Gastrocnemius medialis (tissue), 4 donors: ENCODE measurements at places on chromosomes 16 and 17.

DNA sequence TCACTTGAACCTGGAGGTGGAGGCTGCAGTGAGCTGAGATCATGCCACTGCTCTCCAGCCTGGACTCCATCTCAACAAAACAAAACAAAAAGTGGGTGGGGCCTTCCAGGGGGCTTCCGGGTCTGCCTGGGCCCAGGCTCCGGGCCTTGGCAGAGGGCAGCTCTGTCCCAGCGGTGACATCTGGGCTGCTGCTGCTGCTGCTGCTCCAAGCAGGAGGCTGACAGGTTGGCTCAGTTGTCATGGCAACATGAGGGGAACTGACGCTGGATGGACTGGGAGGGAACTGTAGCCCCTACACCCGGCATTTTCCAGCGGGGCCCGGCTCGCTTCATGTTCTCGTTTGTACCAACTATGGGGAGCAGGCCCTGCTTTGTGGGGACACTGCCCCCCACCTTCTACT is 4.0 kb downstream of the BAIAP3 start:
- peaks cover 5% of the 10 kb centered on the region for H3K4me1 ChIP-seq
- H3K36me3 ChIP-seq = no peaks in the 10 kb centered on the region
- H3K27me3 ChIP-seq = peaks cover 28% of the 10 kb centered on the region
- no peak for DNase-seq
- H3K4me3 ChIP-seq = no peak overlapping the region

DNA sequence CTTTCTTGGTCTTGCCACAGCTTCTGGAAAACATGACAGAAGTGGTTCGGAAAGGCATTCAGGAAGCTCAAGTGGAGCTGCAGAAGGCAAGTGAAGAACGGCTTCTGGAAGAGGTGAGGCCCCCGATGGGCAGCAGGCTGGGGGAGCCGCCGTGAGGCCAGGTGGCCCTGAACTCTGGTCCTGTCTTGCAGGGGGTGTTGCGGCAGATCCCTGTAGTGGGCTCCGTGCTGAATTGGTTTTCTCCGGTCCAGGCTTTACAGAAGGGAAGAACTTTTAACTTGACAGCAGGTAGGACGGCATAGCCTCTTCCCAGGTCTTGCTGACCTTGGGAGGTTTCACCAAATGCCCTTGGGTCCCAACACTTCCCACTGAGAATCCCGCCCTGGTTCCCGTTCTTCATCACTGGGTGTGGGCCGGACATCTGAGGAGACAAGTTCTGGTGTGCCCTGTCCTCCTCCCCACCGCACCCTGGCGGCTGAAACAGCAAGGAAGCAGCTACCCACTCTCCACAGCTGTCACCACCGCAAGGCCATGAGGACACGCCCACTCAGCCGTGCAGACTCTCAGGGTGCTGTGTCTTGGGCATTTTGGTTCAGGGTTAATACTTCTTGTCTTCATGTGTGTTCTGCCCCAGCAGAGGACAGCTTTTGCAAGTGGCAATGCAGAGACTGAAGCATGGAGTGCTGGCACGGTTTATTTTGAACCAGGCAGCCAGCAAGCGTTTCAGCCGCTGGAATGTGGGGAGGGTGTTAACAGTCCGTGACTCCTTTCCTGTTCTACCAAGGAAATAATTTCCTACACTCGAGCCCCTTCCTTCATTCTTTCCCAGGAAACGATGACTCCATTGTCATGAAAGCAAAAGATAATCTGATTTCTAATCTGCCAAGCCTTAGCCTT is 21.4 kb downstream of the NTAN1 start:
- H3K27ac ChIP-seq = no peak overlapping the region
- H3K27me3 ChIP-seq = no peaks in the 10 kb centered on the region
- peaks cover 3% of the 10 kb centered on the region for H3K36me3 ChIP-seq
- no peaks in the 10 kb centered on the region for H3K4me1 ChIP-seq

DNA sequence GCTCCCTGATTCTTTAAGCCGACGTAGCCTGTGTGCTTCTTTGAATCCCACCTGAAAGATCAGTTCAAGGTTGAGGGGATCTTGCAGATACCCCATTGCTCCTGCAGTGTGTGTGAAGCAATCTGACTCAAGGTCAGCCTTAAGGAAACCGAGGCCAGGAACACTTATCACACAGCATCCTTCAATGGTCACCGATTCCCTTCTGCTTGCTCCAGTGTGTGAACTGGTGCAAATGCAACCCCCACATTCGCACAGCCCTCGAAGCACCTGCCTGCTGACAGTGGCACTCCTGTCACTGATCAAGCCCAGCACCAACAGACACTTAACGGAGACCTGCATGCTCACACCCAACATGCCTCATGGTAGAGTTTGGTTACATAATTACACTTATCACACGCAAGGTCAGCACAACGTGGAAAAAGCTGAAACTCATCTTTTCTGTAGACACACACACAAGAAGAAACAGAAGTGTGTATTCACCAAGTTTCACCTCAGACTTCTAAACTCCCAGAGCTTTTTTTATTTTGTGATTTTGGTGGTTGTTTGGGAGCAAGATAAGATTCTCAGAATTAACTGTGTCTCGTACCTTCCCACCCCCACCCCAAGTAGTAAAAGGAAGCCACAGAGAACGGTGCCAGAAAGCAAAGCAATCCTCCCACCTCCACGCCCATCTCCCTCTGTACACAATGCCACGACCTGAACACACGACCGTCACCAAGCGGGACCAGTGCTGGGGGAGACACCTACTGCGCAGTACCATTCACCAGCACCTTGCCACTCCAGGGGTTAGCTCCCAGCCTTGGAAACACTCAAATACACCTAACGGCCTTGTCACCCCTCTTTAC is 37.2 kb downstream of the LITAFD start:
- no peaks in the 10 kb centered on the region for H3K27me3 ChIP-seq
- peaks cover 7% of the 10 kb centered on the region for H3K4me1 ChIP-seq
- no peak for DNase-seq
- H3K36me3 ChIP-seq = peaks cover 80% of the 10 kb centered on the region
- H3K27ac ChIP-seq = no peak overlapping the region

DNA sequence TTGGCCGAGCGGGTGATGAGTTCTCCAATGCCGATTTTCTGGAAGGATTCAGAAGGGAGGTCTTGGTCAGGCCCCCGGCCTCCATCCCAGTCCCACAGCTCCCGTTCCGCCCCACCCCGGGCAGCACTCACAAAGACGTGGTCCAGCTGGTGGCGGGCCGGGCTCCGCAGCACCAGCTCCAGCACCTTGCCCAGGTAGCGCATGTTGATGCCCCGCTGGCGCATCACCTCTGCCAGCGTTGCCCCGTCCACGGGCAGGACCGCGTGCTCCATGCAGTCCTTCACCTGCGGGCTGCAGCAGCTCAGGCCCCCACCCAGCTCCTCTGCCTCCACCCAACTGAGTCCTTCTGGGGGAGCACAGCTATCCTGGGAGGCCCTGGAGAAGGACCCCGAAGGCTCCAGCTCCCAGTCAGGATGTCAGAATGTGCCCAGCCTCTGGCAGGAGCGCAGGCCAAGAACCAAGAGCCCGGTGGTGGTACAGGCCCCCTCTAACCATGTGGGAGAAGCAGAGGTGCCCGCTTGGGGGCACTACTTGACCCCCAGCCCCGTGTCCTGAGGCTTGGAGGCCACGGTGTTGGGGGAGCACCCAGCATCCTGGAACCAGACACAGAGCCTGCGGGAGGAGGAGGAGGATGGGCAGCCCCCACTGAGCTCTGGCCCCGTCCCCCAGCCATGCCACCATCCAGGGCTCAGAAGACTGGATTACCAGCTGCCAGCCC is 16.2 kb downstream of the CLUH start:
- peaks cover 87% of the 10 kb centered on the region for H3K36me3 ChIP-seq
- no peaks in the 10 kb centered on the region for H3K27me3 ChIP-seq
- H3K4me1 ChIP-seq = peaks cover 10% of the 10 kb centered on the region
- no peak overlapping the region for H3K4me3 ChIP-seq
- H3K27ac ChIP-seq = no peak overlapping the region

DNA sequence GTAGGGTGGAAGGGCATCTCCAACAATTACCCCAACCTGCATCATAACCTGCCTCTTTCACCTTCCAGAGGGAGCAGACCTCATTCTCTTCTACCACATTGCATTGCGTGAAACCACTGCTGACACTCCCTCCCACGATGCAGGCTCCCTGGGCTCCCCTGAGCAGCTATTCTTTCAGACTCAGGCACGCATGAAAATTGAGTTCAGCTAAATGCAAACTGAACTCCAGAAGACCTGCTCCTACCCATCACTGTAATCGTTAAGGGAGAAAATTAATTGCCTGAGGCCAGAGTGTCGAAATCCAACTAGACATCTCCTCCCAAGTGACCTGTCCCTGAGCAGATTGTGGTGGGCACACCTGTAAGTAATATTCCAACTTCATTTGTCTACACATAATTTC is 186.0 kb downstream of the GRIN2A start:
- DNase-seq = no peak

GRCh38 chr17:60941028-60941427 is 263.4 kb downstream of the BCAS3 start:
- peak overlapping the region; percentile 63 for H3K27ac ChIP-seq
- peak; percentile 6 for DNase-seq
- H3K36me3 ChIP-seq = no peaks in the 10 kb centered on the region
- H3K4me3 ChIP-seq = peak overlapping the region; percentile 4
- H3K27me3 ChIP-seq = no peaks in the 10 kb centered on the region
- peaks cover 13% of the 10 kb centered on the region for H3K4me1 ChIP-seq

- H3K27me3 ChIP-seq = no peaks in the 10 kb centered on the region
- H3K4me1 ChIP-seq = no peaks in the 10 kb centered on the region
Observed at GRCh38 chr17:74578979-74579378, 11.7 kb upstream of the CD300H start.

GRCh38 chr17:46202424-46202823 is 9.2 kb upstream of the KANSL1 start:
- no peak overlapping the region for H3K4me3 ChIP-seq
- H3K4me1 ChIP-seq = peaks cover 4% of the 10 kb centered on the region
- no peak overlapping the region for H3K27ac ChIP-seq
- H3K36me3 ChIP-seq = no peaks in the 10 kb centered on the region

- no peaks in the 10 kb centered on the region for H3K4me1 ChIP-seq
- DNase-seq = no peak
- H3K27ac ChIP-seq = no peak overlapping the region
- H3K4me3 ChIP-seq = no peak overlapping the region
- no peaks in the 10 kb centered on the region for H3K36me3 ChIP-seq
- no peaks in the 10 kb centered on the region for H3K27me3 ChIP-seq
Observed at GRCh38 chr16:26178298-26178697, 486.5 kb downstream of the HS3ST4 start.

GRCh38 chr17:50518384-50519023 is 10.3 kb downstream of the MYCBPAP start:
- DNase-seq = no peak
- H3K36me3 ChIP-seq = no peaks in the 10 kb centered on the region
- H3K4me3 ChIP-seq = no peak overlapping the region
- H3K27me3 ChIP-seq = no peaks in the 10 kb centered on the region
- H3K27ac ChIP-seq = no peak overlapping the region

DNA sequence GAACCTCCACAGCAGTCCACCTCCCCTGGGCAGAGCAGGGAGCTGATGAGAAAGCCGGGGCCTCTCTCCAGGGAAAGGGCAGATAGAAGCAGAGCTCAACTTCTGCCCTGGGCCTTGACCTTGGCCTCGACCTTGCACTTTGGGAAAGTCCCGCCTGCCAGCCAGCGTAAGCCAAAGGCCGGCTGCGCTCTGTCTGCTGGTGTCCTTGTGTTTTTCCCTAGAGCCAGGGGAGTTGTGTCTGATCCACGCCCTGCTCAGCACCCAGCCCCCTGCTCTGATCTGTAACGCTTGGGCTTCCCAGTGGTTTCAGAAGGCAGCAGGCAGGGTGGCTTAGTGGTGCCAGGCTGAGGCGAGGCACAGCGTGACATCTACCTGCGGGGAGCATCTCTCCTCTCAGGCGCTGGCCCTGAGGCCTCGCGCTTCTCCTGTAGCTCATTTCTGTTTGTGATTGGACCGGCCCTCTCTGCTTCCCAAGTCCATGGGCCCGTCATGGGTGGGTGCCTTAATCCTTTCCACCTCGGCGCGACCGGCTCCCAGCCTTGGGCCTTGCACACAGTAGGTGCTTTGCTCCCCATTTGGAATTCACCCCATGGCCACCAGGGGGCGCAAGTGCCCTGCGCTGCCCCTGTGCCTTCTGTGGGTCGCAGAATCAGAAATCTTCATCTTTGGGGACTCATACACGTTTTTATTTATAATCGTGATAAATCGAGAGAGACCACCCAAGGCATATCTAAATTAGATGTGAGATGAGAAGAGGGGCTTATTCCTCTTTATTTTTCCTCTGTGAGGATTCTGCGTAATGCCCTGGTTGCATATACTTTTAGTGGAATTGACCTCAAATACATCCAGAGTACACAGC is 24.2 kb downstream of the SGSH start:
- H3K27ac ChIP-seq = no peak overlapping the region
- H3K27me3 ChIP-seq = no peaks in the 10 kb centered on the region
- H3K4me3 ChIP-seq = no peak overlapping the region
- DNase-seq = no peak
- H3K4me1 ChIP-seq = no peaks in the 10 kb centered on the region

DNA sequence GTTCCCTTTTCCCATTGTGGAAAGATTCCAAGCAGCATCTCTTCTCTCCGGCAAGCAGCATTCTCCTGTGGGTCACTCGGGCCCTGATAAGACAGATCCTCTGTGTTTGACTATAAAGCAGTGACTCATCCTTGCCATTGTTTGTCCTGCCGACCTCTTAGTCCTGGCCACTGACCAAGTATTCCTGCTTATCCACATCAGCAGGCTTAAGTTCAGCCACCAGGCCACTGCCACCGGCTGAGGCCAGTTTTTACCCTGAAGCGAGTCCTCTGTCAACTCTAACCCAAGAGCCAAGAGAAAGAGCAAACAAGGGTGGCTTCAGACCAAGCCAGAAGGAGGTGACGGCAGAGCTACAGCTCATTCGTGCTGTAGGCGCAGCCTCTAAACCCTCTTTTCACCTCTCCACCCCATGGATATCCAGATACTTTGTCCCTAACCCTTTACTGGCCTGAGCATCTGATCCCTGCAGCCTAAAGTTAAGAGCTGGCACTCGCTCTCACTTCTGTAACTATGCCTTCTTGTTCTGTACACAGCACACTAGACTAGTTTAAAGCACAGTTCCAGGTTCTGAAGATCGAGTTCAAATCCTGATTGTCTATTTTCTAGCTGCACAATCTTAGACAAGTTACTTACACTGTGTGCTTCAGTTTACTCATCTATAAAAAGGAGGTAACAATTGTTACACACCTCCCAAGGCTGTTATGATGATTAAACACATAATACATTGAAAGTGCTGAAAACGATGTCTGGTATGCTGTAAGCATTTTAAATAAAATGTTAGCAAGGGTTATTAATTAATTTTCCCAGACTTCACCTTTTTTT is 31.0 kb downstream of the SOX9 start:
- H3K4me1 ChIP-seq = peaks cover 5% of the 10 kb centered on the region
- no peaks in the 10 kb centered on the region for H3K27me3 ChIP-seq
- DNase-seq = peak; percentile 22
- H3K36me3 ChIP-seq = no peaks in the 10 kb centered on the region
